ENCODE measurements at places on chromosomes 1 and 21. TPM values are rescaled to one million over a fixed set of nuclear protein-coding genes. Genes with fewer than 3 reads are reported as not detected.

Gene OR10Z1
- total RNA-seq: not detected

Gene THRAP3
- 108 TPM for total RNA-seq

Gene TOR1AIP2
- total RNA-seq: 92.1 TPM

Gene C1orf185
- not detected for total RNA-seq

Gene TNFRSF4
- total RNA-seq: not detected

Gene NGF
- total RNA-seq: 0.20 TPM

Gene UBE2U
- total RNA-seq: not detected

Gene LCE1A
- total RNA-seq: 0.44 TPM

Gene RPE65
- not detected for total RNA-seq

Measured in foreskin keratinocyte (primary cell).